ENCODE measurements at places on chromosomes 4 and X.

DNA sequence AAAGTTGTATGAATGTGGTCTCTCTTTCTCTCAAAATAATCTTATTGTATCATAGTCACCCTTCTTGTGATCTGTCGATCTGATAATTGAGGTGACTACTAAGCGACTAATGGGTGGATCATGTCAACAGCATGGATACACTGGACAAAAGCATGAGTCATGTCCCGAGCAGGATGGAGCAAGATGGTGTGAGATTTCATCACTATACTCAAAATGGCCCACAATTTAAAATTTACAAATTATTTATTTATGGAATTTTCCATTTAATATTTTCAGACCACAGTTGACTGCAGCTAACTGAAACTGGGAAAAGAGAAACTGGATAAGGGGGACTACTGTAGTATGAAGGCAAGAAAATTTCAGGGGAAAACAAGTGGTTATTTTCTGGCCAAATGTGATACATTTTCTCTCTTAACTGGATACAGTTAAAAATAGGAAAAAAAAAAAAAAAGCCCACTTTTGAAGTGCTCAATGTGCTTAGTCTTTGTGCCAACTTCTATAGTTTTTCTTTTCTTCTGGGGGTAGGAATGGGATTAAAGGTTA lies 25.3 kb downstream of the FAM241A start:
- DNase-seq, result no peak

DNA sequence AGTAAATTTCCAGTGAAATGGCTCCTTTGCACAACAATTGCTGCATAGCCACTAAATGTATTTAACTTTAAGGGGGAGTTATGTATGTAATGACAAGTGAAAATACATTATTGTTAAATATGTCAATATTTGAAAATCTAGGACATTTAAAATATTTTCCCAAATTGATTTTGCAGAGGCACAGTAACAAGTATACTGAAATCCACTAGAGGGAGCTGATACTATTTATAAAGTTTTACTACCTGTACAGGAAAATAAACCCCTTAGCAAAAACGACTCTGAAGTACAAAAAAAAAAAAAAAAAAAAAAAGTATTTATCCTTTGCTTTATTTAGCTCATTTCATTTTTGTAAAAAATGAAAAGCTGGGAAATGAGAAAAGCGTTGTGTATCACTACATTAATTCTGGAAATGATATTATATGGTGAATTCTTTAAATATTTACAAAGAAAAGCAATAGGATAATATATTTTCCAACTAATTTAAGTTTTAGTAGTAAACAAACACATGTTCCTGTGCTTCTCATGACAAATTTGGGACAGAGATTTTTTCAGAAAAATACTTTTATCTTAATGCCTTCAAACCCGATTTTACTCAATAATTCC lies 727.7 kb downstream of the DMD start:
- no peak for DNase-seq

GRCh38 chrX:2188840-2189239 lies 311.9 kb downstream of the DHRSX start:
- no peak for DNase-seq

DNA sequence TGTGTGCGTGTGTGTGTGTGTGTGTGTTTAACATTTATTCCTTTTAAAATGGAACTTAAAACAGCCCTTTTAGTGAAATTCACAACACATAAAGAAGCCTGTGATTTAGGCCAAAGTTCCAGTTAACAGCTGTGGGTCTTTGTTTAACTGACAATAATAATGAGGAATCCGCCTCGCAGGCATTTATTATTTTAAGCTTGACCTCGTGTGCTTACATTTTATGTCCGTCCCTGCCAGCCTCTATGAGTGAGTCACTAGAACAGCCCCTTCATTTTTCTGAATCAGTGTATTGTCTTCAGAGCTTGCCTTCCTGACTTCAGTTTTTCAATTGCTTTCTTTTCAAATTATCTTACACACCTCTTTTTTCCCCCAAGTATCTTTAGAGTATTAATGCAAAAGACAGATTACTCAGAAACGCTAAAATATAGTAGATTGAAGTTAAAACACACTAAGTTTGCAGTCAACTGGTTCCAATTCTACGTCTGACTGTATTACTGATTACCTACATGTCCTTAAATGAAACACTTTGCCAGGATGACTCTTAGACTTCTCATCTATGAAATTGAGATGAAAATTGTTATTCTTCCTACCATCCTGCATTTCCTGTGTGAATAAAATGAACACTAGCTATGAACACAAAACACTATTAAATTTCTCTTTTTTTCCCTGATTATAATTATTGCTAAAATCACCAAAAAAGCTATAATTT lies 319.6 kb upstream of the HS3ST1 start:
- DNase-seq, result no peak

DNA sequence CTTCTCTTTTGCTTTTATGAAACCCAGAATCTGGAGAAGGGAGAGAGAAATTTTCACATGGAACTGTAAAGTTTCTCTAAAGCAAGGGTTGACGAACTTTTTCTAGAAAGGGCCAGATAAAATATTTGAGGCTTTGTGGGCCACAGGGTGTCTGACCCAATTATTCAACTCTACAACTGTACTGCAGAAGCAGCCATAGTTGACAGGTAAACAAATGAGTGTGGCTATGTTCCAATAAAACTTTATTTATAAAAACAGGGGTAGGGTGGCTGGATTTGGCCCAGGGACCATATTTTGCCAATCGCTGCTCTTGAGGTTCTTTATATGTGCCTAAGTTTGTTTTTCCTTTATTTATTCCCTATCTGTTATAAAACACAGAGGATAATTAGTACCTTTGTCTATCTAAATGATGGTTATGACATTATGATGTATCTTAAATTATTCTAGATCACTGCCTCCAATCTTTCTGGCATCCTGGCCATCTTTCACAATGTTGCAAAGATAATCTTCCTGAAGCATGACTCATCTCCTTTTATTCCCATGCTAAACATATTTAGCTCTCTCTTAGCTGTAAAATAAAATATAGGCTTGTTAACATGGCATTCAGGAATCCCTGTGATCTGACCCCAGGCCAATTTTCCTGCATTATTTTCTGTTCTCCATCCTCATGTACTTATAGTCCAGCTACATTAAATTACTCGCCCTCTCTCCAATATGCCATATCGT lies 106.8 kb upstream of the CBLL2 start:
- no peak for DNase-seq

DNA sequence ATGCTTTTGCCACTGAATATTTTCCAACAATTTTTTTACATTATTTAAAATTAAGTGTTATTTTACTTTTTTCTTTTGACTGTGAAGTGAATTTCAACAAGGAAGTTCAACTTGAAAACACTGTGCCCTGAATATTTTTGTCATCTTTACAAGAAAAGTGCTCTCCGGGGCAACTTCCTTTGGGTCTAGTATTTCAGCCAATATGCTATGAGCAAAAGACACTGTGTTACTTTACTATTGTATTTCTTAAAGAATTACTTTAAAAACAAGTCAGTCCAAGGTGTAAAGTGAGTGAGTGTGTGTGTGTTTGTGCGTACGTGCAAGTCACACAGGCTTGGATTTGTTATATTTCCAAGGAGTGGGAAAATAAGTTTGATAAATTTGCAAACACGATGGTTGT lies 7.6 kb upstream of the USP53 start:
- no peak for DNase-seq

- no peak for DNase-seq
These were observed 54.6 kb downstream of the DDX3X start for GRCh38 chrX:41388543-41388942.

- DNase-seq, result no peak
These were observed 6.5 kb downstream of the SPP1 start for GRCh38 chr4:87982036-87982435.

GRCh38 chr4:83603129-83603528 lies 67.2 kb downstream of the GPAT3 start:
- no peak for DNase-seq

- DNase-seq, result no peak
These were observed 209.9 kb downstream of the PARM1 start for GRCh38 chr4:75142850-75143249.

DNA sequence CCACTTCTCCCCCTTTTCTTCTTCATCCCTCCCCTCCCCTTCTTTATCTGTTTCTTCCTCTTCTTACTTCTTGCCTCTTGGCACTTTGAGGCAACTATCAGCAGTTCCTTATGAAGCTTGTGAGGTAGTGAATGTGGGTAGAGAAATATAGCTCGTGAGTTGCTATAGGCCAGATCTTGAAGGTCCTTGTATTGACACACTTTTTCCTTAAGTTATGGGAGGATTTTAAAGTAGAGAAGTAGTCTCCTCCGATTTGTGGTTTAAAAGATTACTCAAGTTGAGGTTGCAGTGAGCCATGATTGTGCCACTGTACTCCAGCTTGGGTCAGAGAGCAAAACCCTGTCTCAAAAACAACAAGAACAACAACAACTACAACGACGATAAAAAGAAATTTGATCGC lies 3.4 kb upstream of the RRAGB start:
- no peak for DNase-seq

GRCh38 chr4:111662496-111662895 lies 482.8 kb upstream of the FAM241A start:
- DNase-seq, result no peak

DNA sequence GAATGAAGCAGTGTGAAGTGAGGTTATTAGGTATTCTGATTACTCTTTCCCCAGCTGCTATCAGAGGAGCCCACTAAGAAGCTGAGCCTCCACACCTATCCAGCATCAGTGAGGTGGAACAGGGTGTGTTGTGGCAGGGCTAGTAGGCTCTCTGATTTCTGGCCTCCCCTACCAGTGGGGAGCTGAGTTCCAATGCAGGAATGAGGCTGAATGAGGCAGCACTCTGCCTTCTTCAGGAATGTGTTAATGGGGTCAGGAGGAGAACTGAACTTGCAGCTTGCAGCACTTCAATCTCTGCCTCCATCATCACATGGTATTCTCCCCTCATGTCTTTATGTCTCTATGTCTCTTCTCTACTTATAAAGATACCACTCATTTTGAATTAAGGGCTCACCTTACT lies 26.9 kb downstream of the SOX3 start:
- no peak for DNase-seq

GRCh38 chr4:182085051-182085480 lies 158.1 kb upstream of the TENM3 start:
- DNase-seq, result no peak

GRCh38 chrX:11103006-11103405 lies 8.1 kb upstream of the HCCS start:
- no peak for DNase-seq

DNA sequence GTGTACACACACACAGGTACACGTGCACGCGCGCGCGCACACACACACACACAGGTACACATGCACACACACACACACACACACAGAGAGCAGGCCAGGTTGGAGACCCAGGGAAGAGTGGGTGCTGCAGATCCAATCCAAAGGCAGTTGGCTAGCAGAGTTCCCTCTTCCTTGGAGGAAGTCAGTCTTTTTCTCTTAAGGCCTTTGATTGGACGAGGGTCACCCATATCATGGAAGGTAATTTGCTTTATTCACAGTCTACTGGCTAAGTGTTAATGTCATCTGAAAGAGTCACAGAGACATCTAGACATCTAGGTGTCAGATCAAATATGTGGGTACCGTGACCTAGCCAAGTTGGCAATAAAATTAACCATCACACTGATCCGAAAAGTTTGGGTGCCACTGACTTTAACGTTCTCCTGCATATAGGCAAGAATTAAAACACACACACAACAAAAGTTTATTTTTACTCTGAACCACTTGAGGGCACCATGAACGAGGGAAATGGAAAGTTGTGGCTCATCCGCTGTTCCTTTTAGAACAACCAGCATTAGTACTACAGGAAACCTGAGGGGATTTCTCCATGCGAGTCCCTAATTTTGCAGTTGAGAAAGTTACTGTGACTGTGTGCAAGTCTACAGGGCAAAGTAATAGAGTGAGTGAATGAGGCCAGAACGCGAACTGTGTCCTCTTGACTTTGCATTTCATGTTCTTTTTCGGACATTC lies 66.0 kb upstream of the STOX2 start:
- DNase-seq, result no peak

DNA sequence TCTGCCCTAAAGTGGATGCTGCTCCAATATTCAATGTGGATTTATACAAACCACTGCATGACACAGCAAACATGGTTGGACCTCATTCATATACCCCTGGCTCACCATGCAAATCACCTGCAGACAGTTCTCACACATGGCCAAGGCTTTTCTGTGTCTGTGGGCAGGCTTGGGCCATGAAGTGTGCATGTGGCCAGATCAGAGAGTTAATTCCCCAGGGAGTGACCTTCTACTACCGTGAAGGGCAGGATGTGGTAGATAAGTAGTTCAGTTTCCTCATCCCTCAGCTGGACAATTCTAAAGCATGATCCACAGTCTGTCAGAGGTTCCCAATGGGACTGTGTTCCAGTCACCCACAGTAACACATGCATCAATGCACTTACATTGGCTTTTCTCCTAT lies 24.6 kb upstream of the BCLAF3 start:
- DNase-seq, result no peak

DNA sequence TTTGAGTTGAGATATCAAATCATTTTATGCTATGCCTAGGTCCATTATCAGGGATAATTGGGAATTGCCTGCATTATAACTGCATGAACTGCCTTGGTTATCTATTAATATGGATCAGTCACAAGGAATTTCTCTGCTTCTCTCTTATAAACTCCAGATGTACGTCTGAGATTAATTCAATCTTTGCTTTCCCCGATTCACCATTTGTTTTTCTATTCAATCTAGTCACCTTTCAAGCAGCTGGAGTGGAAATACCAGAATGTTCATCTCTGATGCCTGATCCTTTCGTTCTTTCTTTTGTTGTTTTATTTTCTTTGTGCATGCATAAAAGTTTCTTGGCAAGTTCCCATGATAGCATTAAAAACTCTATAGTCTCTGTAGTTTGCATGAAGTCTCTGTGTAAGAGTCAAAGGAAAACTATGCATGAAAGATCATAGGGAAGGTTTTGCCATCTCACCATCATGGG lies 22.6 kb downstream of the SYNPO2 start:
- DNase-seq, result no peak

GRCh38 chr4:38872620-38873019 lies 5.0 kb downstream of the FAM114A1 start:
- DNase-seq, result no peak

- no peak for DNase-seq
These were observed 115.7 kb upstream of the ZXDA start for GRCh38 chrX:58025979-58026378.

- DNase-seq, result no peak
These were observed 52.4 kb downstream of the PPP2R2C start for GRCh38 chr4:6420036-6420435.

DNA sequence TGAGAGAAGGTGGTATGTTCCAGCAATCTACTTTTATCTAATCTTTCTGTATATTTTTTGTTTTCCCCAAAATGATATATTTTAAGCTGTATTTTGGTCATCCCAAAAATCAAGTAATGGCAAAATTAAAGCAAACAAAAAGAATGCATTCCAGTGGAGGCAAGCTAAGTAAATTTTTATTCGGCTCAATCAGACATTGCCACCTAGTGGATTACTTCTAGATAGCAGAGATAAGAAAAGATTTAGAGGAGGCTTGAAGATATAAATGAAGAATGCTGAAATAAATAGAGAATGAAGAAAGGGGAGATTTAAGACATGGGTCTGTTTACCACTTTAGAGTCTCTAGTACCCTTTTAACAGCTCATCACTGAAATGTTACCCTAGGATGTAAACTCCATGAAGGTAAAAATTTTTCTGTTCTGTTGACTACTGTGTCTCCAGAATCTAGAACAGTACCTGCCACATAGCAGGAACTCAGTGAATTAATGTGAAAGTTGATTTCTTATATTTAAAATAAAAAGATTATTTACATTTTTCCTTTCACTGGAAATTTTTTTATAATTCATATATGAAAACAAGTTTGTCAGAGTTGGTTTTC lies 110.9 kb upstream of the ANK2 start:
- DNase-seq, result no peak
